NCI-H446 (cell line): ENCODE measurements at places on chromosomes 12 and 14.
A peak's percentile ranks its signal among the peaks of the same experiment; 100 is the strongest.

- no peak for DNase-seq
Measured at GRCh38 chr12:110957652-110958051, 37.3 kb upstream of the MYL2 start.

- peak; percentile 47 for DNase-seq
Measured at GRCh38 chr12:55034218-55034617, 14.4 kb downstream of the NEUROD4 start.

GRCh38 chr14:41668356-41668755 lies 61.7 kb downstream of the LRFN5 start:
- peak; percentile 58 for DNase-seq

- DNase-seq: no peak
Measured at GRCh38 chr12:24724814-24725213, 224.1 kb downstream of the BCAT1 start.

DNA sequence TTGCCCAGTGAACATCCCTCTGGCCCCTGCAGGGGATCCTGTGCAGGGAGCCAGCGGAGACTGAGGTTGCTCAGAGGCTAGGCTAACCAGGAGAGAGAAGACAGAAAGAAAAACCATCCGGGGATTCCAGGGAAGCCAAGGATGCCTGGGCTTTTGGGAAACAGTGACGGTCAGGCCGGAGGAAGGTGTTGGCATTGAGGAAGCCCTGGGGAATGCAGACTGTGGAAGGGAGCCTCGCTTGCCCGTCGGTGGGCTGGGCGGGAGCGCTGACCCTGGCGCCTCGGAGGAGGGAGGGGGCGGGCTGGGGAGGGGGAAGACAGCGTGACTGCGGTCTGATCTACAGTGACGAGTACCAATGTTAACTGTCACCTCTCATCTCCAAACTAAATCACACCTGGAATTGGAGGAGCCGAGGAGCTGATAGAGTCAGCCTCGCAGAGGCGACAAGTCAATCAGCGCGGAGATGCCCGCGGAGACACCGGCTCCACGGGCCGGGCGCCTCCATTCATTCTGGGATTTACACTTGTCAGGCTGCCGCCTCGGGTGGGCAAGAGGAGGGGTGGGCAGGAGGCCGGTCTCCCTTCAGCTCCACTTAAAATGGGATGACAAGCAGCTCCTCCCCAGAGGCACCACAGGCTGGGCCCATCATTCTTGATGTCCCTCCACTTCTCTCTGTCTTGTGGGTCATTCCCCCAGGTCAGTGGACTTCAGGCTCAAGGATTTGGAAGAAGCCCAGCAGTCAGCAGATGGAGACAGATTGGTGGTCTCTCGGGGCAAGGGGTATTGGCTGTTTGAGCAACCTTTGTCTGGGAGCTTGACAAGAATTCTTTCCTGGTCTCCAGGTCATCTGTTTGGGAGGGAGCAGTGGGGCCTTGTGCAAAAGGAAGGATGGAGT lies 20.4 kb upstream of the GPATCH2L start:
- no peak for DNase-seq

- no peak for DNase-seq
Measured at GRCh38 chr14:38199739-38200138, 8.0 kb upstream of the SSTR1 start.

GRCh38 chr12:109331301-109331952 lies 16.3 kb upstream of the MYO1H start:
- no peak for DNase-seq

DNA sequence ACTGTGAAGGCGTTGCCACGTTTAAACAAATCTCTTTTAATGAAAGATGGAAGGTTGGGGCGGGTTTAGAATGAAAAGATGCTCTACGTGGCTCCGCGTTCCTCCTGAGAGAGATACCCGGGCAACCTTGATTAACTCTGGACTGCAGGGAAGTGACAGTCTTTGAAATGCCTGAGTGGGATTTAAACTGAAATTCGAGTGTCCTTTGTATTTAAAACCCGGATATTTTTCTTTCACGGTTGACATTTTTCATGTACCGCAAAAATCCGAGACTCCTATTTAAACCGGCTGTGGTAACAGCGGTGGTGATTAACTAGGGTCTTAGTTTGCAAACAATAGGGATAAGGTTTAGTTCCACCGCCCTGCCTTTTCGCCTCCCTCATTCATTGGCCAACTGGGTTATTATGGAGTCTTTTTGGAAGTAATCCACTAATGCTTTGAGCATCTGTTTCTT lies 707 bp downstream of the G2E3 start:
- no peak for DNase-seq

DNA sequence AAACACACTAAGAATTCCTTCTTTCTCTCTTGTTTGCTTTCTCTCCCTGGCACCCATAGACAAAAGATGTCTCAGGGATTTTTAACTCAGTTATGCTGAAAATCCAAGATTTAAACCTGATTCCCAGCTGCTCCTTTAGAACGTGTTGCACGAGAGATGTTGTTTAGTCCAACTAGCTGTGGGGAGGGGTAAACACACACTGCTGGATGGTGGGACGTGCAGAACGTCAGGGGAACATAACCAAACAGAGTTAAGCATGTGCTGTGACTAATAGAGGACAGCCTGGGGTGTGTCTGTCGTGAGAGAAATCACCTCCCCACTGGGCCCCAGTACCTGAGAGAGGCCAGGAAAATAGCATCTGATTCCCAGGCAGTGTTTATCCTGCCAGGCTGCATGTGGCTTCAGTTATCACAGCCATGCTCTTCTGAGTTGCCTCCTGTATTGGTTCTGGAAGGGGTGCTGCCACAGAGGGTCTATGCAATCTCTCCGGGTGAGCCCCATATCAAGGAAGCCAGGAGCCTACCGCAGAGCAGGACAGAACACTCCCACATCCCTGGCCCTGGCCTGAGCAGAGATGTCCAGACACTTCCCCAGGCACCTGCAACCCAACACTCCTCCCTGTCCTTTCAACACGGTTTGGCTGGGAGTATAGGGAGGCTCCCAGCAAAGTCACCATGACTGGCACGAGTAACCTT lies 112.7 kb upstream of the EGLN3 start:
- no peak for DNase-seq

DNA sequence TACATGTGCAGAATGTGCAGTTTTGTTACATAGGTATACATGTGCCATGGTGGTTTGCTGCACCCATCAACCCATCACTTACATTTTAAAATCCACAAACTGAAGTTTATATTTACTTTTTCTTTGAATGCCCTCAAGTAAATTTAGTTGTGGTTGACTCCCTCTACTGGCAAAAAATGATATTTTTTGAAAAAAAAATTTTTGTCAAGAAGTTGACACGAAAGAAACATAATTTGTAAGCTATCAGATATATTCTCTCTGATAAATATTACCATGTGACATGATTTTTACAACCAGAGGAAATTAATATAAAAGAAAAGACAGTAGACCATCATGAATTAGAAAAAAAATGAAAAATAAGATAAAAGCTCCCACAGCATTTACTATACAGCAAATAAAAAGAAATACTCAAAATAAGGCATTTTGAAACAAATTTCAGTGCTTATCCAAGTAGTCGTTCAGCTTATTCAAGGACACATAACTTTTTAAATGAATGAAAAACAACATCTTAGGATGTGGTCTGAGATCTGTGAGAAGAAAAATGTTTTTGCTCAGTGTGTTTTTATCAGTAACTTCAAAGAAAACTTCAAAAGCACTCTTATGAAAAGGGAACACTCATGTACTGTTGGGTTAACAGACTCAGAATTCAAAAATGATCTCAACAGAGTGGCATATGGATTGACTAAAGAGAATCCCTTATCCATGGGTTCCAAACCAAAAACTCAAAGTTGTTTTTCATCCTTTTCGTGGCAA lies 30.0 kb upstream of the GRIP1 start:
- DNase-seq: peak; percentile 63

DNA sequence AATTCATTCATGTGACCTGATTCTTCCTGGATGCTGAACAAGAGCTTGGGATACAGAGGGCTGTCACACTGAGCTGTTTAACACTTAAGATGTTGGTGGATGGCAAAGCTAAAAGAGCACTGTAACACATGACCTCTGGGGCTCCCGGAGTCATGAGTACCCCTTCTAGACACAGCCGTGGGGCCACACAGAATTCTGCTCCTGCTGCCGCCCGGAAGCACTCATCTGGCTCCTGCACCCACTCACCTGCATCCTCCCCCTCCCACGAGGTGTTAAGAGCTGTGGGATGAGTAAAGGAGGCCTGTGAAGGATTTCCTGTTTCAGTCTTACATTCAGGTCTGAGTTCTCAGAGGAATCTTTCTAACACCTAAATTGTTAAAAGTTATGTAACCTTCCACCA lies 78.0 kb upstream of the SSTR1 start:
- no peak for DNase-seq

GRCh38 chr14:69443296-69443805 lies 41.2 kb upstream of the PLEKHD1 start:
- no peak for DNase-seq

GRCh38 chr12:2844786-2845185 lies 10.0 kb upstream of the NRIP2 start:
- no peak for DNase-seq

DNA sequence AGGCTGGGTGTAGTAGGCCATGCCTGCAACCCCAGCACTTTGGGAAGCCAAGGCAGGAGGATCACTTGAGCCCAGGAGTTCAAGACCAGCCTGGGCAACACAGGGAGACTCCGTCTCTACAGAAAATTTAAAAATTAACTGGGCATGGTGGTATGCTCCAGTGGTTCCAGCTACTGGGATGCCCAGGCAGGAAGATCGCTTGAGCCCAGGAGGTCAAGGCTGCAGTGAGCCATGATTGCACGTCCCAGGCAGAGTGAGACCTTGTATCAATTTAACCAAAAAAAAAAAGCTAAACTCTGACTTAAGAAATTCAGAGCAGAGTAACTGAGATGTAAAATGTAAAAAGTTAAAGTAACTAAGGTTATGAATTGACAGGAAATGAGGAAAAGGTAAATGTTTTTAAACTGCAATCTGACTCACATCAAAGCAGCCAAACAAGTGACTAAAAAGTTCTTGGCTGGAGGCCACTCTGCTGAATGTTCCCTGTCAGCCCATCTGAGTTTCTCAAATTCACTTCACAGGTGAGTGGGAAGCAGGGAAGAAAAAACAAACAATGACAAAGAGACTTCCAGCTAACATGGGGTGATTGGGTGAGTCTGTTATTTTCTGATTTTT lies 21.3 kb downstream of the PRKD1 start:
- no peak for DNase-seq

DNA sequence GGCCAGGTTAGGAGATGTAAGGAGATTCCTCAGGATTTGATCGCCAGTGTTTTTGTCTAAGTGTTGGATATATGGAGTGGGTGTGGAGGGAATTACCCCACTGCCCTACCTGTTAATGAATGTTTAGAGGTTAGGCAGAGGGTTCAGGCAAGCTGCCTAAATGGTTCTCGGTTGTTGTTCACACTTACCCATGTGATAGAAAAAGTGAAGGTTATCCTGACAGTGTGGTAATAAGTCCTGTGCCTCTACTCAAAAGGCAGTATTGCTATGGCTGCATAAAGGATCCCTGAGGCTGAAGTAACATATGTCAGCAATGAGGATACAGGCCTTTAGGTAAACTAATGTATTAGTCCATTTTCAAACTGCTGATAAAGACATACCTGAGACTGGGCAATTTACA lies 112.0 kb downstream of the GPHN start:
- DNase-seq: no peak

- no peak for DNase-seq
Measured at GRCh38 chr14:23571701-23572523, 4.3 kb upstream of the AP1G2 start.

DNA sequence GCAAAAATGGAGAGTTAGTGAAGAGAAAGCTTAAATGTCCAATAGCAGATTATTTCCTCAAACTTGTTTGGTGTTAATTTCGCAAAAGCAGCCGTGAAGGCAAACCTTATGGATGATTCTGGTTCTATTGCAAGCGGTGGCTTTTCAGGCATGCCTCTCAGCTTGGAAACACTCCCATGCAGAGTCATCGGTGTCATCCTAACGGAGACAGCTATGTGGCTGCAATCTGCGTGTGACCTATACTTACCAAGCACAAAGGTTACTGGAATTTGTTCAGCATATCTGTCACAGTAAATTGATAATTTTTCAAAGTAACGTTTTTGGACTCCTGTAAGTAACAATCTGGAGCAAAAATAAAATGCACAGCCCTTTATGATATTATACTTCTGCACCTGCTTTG lies 5.0 kb downstream of the BEST3 start:
- DNase-seq: no peak

DNA sequence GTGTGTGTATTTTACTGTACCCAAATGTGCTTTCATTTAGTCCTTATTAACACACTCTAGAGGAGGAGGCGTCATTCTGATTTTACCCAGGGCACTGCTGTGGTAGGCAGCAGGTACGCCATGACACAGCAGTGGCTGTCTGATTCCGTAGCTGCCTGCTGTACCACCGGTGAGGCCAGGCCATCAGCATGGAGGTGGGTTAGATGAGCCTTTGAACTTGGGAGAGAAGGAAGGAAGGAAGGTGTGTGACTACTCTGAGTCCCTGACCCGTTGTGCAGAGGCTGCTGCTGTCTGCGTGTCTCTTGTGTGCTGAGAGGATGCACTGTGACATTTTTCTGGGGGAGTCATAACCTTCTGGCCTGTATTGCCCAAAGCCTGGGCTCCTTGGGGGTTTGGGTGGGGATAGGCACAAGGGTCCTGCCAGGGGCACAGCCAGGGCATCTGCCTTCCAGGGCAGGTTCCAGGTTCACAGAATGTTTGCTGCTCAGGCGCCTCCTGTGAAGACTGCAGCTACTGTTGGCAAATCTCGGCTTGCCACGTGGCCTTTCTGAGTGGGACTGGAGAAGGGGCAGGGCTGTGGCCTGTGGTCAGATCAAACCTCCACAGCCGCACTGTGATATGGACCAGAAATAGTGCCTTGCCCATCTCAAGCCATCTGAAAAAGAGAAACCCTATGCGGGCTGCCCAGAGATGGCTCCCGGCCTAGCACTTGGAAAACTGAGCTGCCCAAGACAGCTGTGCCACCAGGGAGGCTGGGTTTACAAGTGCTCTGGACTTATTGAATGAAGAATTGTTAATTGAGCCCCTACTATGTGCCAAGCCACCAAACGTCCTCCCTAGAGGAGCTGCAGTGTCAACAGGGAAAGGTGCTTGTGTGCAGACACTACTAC lies 47.1 kb downstream of the MLXIP start:
- no peak for DNase-seq

DNA sequence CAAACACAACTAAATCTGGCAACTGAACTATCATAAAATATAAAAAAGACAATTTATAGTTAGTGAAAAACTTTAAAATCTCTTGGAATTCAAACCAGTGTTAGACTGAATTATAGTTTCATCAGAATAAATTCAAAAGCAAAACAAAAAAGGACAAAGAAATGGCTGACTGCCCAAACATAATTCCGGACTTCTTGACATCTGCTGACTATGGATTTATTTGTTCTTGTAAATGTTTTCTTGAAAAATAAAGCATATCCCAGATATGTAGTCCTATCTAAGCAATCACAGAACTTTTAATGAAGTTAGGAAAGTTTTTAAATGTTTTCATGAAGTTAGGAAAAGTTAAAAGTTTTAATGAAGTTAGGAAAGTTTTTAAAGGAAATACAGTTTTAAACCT lies 45.8 kb upstream of the CNTN1 start:
- DNase-seq: peak; percentile 36

DNA sequence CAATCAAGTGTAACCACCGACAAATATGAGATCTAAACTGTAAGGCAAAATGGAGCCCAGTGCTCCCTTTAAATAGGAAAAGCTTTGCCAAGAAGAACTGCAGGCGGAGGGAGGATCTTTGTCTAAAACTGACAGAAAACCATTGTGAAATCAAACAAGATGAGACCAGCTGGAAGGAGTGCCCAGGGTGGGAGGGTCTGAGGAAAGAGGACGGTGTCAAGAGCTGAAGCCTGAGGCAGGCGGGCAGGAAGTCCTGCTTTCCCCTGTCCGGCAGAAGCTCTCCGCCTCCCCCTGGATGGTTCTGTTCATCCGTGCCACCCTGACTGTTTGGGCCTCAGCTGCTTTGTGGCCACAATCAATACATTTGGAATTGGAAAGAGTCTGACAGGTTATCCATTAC lies 37.5 kb downstream of the CDC42BPB start:
- no peak for DNase-seq
